ENCODE measurements at places on chromosomes 12 and 14.

- DNase-seq: no peak
Measured at GRCh38 chr14:49280566-49280965, 305.6 kb downstream of the RPS29 start.

GRCh38 chr12:53636641-53637040, 10.5 kb upstream of the ATF7 start:
- no peak for DNase-seq

- no peak for DNase-seq
Measured at GRCh38 chr14:29222671-29223268, 456.2 kb downstream of the FOXG1 start.

- DNase-seq: no peak
Measured at GRCh38 chr14:36443374-36443773, 76.7 kb downstream of the NKX2-1 start.

- no peak for DNase-seq
Measured at GRCh38 chr14:44759277-44759676, 202.5 kb downstream of the KLHL28 start.

DNA sequence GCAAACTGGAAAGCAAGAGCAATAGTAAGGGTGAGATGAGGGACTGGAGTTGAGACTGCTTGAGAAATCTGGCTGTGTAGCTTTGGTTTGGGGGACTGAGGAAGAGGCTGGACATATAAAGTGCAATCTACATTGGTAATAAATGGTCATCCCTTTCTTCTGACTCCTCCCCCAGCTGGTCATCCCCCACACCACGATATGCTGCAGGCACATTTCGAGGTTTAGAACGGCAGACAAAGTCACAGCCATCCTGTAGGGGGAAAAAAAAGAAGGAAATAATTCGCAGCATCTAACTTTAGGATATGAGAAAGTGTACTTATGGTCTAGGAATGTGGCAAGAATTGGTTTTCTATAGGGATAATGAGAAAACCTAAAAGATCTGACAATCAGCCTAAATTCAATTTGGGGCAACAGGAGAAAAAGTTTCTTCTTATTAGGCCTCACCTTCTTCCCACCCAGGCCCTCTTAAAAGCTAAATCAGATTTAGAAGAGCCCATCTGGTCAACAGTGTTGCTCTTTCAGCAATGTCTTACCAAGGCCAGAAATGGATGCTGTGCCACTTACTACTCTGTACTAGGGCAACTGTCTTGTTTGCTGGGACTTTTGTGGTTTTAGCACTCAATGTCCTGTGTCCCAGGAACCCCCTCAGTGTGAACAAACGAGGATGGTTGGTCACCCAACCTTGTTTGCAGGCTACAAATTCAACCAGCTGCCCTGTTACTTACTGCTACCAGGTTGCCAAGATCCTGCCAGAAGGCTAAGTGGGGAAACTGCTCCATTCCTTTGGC, 7.6 kb downstream of the M6PR start:
- no peak for DNase-seq

- no peak for DNase-seq
Measured at GRCh38 chr14:105495101-105495989, 4.3 kb downstream of the TEDC1 start.

DNA sequence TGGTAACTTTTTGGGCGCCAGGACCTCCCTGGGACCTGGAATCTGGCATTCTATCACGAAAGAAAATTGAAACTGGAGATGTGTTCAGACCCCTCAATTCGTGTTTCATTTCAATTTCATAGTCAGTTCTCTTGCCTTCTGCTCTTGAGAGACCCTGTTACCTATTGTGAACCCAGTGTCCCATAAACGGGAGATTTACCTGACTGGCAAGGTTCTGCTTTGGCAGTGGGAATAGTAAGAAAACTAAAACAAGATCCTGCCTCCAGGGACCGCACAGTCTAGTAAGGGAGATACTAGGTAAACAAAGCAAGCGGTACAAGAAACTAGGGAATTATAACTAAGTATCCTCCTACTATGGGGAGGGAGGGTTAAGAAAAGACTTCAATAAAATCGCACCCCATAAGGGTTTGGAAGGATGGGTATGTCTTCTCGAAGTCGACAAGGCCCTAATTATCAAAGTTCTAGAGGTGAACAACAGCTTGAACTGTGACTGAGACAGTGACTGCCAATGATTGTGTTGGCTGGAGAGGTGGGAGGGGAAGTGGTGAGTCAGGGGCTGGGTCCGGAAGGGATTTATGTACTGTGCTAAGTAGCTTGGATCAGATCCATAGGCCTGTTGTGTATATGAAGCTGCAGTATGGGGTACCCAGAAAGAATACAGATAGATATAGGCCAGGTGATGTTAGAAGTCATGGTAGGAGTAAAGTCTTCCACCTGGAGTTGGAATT, 754 bp downstream of the ACSS3 start:
- DNase-seq: peak; percentile 26

DNA sequence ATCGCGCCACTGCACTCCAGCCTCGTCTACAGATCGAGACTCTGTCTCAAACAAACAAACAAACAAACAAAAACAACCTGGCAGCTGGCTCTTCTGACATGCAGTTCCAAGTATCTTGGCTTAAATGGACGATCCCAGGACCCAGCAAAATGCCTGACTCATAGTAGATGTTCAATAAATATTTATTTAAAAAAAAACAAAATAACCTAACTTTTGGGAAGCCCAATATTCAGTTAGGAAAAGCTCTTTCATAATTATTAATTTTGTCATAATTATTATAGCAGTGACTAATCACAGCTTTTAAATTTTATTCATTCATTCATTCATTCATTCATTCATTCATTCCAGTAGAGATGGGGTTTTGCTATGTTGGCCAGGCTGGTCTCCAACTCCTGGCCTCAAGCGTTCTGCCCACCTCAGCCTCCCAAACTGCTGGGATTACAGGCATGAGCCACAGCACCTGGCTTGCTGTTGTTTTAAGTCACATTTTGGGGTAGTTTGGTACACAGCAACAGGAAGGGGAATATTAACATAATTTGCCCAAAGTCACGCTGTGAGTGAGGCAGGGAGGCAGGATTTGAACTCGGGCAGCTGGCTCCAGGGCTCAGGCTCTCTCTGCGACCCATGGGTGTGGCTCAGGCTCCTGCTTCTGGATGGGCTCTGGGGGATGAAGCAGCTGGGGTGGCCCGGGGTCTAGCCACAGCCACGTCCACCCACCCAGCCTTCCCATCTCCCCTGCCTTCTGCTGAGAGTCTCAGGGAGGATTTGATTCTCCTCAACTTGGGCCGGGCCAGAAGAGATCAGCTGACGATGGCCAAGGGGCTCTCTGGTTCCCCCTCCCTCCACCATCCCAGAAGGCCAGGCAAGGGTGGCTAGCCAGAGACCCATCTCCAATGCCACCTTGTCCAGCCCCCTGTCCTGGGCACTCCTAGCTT, 2.4 kb downstream of the SDS start:
- no peak for DNase-seq

- DNase-seq: no peak
Measured at GRCh38 chr12:89203144-89203543, 149.2 kb downstream of the DUSP6 start.

- DNase-seq: no peak
Measured at GRCh38 chr14:59588101-59588500, 11.5 kb upstream of the CCDC175 start.

DNA sequence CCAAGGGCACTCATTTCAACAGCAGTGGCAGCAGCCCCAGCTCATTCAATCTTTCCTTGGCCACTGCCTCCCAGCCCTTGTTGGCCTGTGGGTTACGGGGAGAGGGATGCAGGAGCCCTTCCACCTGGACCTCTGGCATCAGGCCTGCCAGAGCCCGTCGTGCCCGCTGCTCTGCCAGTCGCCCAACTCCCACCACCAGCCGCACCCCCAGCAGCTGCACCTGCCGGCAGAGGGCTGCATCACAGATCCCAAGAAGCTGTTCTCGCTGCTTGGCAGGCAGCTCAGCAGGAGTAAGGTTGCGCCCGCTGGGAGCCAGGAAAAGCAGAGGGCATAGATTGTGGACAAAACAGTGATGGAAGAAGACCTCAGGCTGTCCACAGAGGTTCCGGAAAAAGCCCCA, 6.7 kb downstream of the SMUG1 start:
- DNase-seq: no peak

DNA sequence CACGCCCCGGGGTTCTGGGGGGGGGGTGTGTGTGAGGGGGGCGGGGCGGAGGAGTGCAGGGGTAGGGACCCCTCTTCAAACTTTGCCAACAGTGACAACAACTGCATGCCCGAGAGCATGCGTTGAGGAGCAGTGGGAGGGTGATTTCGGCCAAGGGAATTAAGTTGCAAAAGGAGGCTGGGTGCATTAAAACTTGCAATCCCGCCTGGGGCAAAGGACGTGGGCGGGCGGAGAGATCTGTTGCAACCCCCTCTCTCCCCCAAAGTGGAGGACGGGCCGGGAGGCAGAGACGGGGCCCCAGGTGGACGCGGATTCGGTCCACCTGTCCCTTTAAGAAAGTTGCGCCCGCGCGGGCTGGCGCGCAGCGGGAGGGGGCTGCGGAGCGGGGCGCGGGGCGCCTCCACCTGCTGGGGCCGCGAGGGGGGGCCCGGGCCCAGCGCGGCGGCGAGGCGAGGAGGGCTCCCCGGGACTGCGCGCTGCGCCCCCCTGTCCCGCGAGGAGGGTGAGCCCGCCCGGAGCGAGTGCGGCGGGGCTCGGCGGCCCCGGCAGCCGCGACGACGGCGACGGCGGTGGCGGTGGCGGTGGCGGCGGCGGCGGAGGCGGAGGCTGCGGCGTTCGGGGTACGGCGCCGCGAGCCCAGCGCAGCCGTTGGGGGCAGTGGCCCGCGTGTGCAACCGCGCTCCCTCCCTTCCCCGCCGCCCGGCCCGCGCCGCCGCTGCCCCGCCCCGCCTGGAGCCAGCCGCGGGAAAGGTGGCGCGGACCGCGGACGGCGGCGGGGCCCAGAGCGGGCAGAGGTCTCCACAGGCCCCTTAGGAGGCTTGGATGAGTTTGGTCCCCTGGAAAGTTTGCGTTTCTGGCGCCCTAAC, 530 bp upstream of the FOXN4 start:
- DNase-seq: peak; percentile 6

- DNase-seq: peak; percentile 92
Measured at GRCh38 chr12:122849352-122850047, 14.2 kb downstream of the HIP1R start.

DNA sequence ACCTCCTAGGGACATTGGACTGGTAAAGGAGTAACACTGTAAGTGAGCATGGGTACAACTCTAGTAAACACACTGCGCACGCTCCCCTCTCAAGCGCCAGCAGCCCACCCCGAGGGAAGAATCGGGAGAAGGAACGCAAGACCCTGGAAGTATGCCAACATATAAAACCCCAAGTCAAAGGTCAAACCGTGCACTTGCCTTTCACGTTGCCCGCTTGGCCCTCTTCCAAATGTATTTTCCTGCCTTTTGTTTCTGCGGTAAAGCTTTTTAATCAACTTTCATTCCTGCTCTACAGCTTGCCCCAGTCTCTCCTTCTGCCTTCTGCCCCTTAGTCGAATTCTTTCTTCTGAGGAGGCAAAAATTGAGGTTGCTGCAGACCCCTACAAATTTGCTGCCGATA, 17.6 kb upstream of the CHST11 start:
- DNase-seq: no peak

DNA sequence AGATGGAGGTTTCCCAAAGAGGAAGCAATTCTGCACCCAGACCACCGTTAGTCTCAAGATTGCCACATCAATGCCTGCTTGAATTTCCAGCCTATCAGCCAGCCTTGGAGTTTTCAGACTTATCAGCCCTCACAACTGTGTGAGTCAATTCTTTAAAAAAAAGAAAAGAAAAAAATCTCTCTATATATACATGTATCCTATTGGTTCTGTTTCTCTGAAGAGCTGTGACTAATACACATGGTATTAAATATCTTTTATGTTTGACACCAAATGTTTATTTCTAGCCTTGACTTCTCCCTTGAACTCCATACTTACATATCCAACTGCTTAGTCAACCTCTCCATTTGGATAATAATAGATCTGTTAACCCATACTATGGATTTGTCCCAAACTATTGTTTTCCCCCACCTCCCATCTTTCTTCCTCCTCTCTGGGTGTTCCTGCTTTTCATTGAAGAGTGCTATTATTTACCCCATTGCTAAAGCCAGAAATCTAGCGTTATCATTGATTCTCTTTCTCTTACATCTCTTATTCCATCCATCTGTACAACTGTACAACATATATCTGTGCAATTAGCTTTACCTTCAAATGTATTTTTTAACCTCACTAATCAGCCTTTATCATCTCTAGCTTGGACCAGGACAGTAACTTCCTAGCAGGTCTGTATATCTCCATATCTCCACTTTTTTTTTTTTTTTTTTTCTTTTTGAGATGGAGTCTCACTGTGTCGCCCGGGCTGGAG, 22.7 kb upstream of the EID3 start:
- DNase-seq: no peak

- DNase-seq: no peak
Measured at GRCh38 chr12:105721051-105721825, 390.7 kb downstream of the C12orf75 start.

DNA sequence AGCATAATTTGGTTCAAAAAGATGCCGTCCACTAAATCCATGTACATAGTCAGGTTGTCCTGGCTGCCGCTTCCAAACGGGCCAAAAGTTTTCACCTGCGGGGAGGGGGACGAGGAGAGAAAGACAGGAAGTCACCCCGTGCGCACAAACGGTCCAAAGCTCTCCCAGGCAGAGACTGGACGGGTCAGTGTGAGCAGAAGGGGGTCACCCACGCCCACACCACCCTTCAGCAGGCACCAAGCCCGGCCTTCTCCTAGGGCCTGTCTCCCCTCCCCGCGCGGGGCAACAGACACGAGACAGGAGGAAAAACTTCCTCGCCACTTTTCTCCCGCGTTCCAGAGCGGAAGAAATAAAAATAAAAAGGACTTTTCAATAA, 888 bp downstream of the CCDC88C start:
- DNase-seq: no peak

GRCh38 chr12:11601647-11602046, 47.8 kb upstream of the ETV6 start:
- DNase-seq: no peak

- DNase-seq: no peak
Measured at GRCh38 chr12:52942901-52943181, 6.1 kb upstream of the KRT18 start.

GRCh38 chr12:71125515-71125914, 32.3 kb downstream of the TSPAN8 start:
- no peak for DNase-seq

DNA sequence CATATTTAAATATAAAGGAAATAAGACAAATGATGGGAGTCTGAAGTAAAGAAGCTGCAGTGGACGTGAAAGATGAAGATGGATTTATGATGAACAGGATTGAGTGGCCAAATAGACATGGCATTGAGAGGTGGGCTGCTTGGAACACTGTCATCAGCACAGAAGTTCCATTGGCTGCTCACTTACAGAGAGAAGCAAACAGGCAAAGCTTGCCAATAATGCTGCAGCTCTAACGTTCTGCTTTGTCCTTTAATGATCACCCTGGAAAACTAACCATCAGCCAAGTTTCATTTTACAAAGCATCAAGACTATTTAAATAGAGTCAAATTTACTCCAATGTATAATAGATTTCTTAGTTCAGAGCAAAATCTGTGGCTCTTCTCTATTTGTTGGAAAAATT, 721.4 kb downstream of the TMTC2 start:
- no peak for DNase-seq

- DNase-seq: no peak
Measured at GRCh38 chr12:117125767-117126166, 26.6 kb upstream of the TESC start.

All from thyroid gland (tissue), 4 donors.